GM23338 (cell line): ENCODE measurements at places on chromosomes 4 and X. TPM values are rescaled to one million over a fixed set of nuclear protein-coding genes. Genes with fewer than 3 reads are reported as not detected.

The PSAPL1 gene
- not detected in 2 replicates for polyA plus RNA-seq

The JAKMIP1 gene
- polyA plus RNA-seq = 4.6 and 5.5 TPM in 2 replicates

The SCRG1 gene
- 0.30 and 0.45 TPM in 2 replicates for polyA plus RNA-seq

The MMRN1 gene
- polyA plus RNA-seq = not detected in 2 replicates

The MAEA gene
- 48.3 and 49.8 TPM in 2 replicates for polyA plus RNA-seq

The NOX1 gene
- polyA plus RNA-seq = 0.23 and 0.31 TPM in 2 replicates

The CFAP299 gene
- polyA plus RNA-seq = not detected in 2 replicates

The C4orf50 gene
- polyA plus RNA-seq = 0.06 TPM in 1 of 2 replicates, not detected in the other

The CORIN gene
- polyA plus RNA-seq = 0.40 TPM in 1 of 2 replicates, not detected in the other

The NPNT gene
- polyA plus RNA-seq = 1.4 and 1.9 TPM in 2 replicates

The ERVMER34-1 gene
- polyA plus RNA-seq = 14.5 and 15.9 TPM in 2 replicates
